ENCODE measurements at places on chromosomes 13 and 19. TPM values are rescaled to one million over a fixed set of nuclear protein-coding genes. Genes with fewer than 3 reads are reported as not detected.

GRCh38 chr19:38964738-38965137 lies 10.8 kb downstream of the FBXO17 start:
- peaks cover 2% of the 10 kb centered on the region for H3K27me3 ChIP-seq
- no peak overlapping the region for H3K27ac ChIP-seq
- no peak for DNase-seq
- no peaks in the 10 kb centered on the region for H3K4me1 ChIP-seq
- no peaks in the 10 kb centered on the region for H3K36me3 ChIP-seq

DNA sequence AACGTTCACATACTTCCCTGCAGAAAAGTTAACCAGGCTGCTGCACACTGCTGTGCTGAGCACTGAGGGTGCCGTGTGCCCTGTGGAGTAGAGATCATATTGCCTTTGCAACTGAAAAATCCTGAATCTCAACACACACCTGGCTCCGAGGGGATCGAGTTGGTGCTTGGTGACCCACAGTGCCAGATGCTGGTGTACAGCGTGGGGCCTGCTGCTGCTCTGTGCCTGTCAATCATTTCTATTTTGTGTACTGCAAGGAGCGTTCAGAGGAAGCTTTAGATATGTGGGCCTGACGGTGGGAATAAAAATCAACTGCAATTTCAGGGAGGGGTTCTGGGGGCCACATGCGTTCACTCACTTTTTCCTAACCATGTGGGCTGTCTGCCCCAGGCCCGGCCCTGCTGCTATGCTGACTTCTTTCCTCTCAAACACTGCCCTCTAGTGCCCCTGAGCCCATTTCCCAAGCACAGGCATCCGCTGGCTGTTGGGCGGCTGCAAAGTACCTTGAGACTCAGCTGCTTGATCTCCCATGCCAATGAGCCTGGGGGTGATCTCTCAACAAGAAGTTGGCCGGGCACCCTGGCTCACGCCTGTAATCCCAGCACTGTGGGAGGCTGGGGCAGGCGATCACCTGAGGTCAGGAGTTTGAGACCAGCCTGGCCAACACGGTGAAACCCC lies 9.7 kb upstream of the LENG8 start:
- peaks cover 5% of the 10 kb centered on the region for H3K4me1 ChIP-seq
- no peak for DNase-seq
- H3K27me3 ChIP-seq = no peaks in the 10 kb centered on the region
- no peaks in the 10 kb centered on the region for H3K36me3 ChIP-seq
- no peak overlapping the region for H3K27ac ChIP-seq

DNA sequence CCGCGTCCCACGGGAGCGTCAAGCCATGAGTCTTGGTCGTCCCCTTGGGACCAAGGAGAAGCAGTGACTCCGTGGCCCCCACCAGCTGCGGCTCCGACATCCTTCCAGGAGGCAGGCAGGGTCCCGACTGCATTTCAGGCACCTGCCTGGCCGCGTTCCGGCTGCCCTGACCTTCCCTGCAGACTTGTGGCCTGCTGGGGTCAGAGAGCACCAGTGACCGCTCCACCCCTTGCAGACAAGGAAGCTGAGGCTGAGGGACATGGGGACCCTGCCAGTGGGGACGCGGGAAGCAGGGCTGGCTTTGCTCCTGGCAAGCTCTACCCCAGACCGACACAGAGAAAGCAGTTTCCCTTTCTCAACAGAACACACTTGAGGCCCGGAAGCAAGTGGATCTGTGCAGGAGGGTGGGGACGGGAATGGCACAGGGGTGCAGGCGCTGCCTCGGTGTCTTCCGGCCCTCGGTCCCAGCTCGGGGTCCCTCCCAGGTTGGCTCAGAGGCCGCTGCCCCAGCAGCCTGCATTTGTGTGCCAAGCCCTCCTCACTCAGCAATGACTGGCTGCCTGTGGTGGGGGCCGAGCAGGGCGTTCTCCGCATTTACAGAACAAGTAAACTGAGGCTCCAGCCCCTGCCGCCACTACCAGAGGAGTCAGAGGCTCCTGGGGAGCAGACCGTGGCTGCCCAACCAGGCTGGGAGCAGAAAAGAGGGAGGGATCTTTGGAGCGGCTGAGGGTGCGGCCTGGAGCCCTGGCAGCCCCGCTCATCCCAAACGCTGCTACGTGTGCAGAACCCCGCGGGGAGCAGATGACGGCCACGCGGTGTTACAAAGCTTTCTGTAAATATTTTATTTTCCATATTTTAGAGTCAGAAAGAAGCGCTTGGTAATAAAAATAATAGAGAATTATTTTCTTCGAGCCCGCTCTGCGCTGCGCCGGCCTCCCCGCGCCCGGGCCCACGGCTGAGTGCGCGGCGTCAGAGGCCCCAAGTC lies 43.9 kb downstream of the GAS6 start:
- peaks cover 6% of the 10 kb centered on the region for H3K4me1 ChIP-seq
- no peak overlapping the region for H3K4me3 ChIP-seq
- no peaks in the 10 kb centered on the region for H3K36me3 ChIP-seq
- H3K27ac ChIP-seq = no peak overlapping the region
- DNase-seq = no peak
- H3K27me3 ChIP-seq = no peaks in the 10 kb centered on the region

DNA sequence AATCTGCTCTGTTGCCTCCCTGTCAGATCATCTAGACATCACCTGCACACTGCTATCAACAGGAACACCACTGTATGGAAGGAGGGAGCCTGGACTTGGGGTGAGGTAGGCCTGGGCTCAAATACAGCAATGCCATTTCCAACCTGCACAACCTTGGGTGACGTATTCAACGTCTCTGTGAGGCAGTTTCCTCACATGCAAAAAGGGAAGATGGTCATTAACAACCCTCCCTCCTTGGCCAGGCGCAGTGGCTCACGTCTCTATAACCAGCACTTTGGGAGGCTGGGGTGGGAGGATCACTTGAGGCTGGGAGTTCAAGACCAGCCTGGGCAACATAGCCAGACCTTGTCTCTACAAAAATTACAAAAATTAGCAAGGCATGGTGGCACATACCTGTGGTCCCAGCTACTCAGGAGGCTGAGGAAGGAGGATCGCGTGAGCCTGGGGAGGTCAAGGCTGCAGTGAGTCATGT lies 13.1 kb downstream of the XRCC1 start:
- H3K27ac ChIP-seq = peak overlapping the region; percentile 92
- DNase-seq = no peak
- H3K36me3 ChIP-seq = peaks cover 12% of the 10 kb centered on the region
- H3K4me3 ChIP-seq = peak overlapping the region; percentile 76
- no peaks in the 10 kb centered on the region for H3K27me3 ChIP-seq

- H3K27me3 ChIP-seq = no peaks in the 10 kb centered on the region
- no peak for DNase-seq
- no peaks in the 10 kb centered on the region for H3K36me3 ChIP-seq
- H3K4me3 ChIP-seq = no peak overlapping the region
Observed at GRCh38 chr19:9065457-9066014, 21.3 kb upstream of the OR1M1 start.

DNA sequence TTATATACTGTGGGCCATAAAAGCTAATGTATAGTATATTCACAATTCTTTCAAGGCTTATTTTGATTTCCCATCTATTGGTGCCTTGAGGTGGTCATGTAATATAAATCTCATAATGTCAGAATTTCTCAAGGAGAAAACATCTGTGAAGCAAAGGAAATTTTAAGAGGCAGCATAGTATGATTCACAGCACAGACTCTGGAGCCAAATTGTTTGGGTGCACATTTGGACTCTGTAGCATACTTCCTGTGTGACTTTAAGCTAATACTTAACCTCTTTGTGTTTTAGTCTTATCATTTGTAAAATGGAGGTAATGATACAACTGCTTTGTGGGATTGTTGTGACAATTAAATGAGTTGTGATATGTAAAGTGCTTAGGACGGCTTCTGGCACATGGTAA lies 67.6 kb downstream of the PIBF1 start:
- H3K27me3 ChIP-seq = no peaks in the 10 kb centered on the region
- peaks cover 47% of the 10 kb centered on the region for H3K36me3 ChIP-seq
- no peaks in the 10 kb centered on the region for H3K4me1 ChIP-seq

- no peak for DNase-seq
- no peaks in the 10 kb centered on the region for H3K36me3 ChIP-seq
- peaks cover 2% of the 10 kb centered on the region for H3K27me3 ChIP-seq
- no peak overlapping the region for H3K4me3 ChIP-seq
Observed at GRCh38 chr19:47406711-47407416, 12.5 kb downstream of the MEIS3 start.

GRCh38 chr13:23159205-23159759 lies 21.5 kb upstream of the SGCG start:
- DNase-seq = no peak
- no peak overlapping the region for H3K4me3 ChIP-seq
- H3K27me3 ChIP-seq = peaks cover 2% of the 10 kb centered on the region
- H3K36me3 ChIP-seq = no peaks in the 10 kb centered on the region
- H3K27ac ChIP-seq = no peak overlapping the region

GRCh38 chr19:17104679-17105078 lies 29.1 kb downstream of the MYO9B start:
- H3K36me3 ChIP-seq = peaks cover 56% of the 10 kb centered on the region
- no peaks in the 10 kb centered on the region for H3K4me1 ChIP-seq
- no peaks in the 10 kb centered on the region for H3K27me3 ChIP-seq
- no peak overlapping the region for H3K4me3 ChIP-seq
- no peak for DNase-seq

- no peak for DNase-seq
- H3K27ac ChIP-seq = peak overlapping the region; percentile 99
- H3K4me3 ChIP-seq = peak overlapping the region; percentile 71
- H3K27me3 ChIP-seq = peaks cover 19% of the 10 kb centered on the region
- H3K36me3 ChIP-seq = no peaks in the 10 kb centered on the region
- H3K4me1 ChIP-seq = peaks cover 80% of the 10 kb centered on the region
Observed at GRCh38 chr13:50127726-50128291, 112.6 kb downstream of the KCNRG start.

DNA sequence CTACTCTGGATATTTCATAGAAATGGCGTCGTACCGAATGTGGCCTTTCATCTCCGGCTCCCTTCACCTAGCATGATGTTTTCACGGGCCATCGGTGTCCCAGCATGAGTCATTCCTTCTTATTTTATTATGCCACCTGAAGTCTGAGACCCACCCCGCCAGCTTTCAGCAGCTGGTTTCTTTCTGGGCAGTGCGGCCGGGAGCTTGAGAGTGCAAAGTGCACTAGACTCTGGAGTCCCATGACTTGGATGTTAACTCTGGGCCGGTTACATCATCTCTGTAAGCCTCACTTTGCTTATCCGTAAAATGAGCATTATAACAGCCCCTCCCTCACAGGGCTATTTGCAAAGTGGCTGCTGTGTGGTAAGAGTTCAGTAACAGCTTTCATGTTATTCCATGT lies 5.8 kb upstream of the KMT5C start:
- H3K4me3 ChIP-seq = no peak overlapping the region
- no peak overlapping the region for H3K27ac ChIP-seq
- no peak for DNase-seq
- no peaks in the 10 kb centered on the region for H3K36me3 ChIP-seq
- no peaks in the 10 kb centered on the region for H3K27me3 ChIP-seq

- no peak overlapping the region for H3K27ac ChIP-seq
- DNase-seq = no peak
- H3K27me3 ChIP-seq = no peaks in the 10 kb centered on the region
- H3K4me3 ChIP-seq = no peak overlapping the region
- H3K4me1 ChIP-seq = no peaks in the 10 kb centered on the region
Observed at GRCh38 chr13:54928071-54928470, 1899.5 kb downstream of the OLFM4 start.

Gene SYT5
- not detected for polyA plus RNA-seq

Gene TMEM145
- polyA plus RNA-seq = not detected

Gene SUPT20H
- 52.2 TPM for polyA plus RNA-seq

Gene TBXA2R
- polyA plus RNA-seq = not detected

Gene ZNF71
- polyA plus RNA-seq = 9.8 TPM

Gene RAB3A
- polyA plus RNA-seq = 0.87 TPM

Gene FSD1
- polyA plus RNA-seq = 0.76 TPM

Gene ZNF570
- polyA plus RNA-seq = 4.4 TPM
